ENCODE measurements at places on chromosomes 2 and 18.

- DNase-seq = no peak
Observed at GRCh38 chr2:117557626-117558025, 256.9 kb upstream of the DDX18 start.

- DNase-seq = peak; percentile 21
Observed at GRCh38 chr2:108377815-108378630, at the start of gene SULT1C4. Gene SULT1C4, plus strand, starts transcription at chr2:108377954. Its CDS starts 384 bp downstream, at chr2:108378338.

DNA sequence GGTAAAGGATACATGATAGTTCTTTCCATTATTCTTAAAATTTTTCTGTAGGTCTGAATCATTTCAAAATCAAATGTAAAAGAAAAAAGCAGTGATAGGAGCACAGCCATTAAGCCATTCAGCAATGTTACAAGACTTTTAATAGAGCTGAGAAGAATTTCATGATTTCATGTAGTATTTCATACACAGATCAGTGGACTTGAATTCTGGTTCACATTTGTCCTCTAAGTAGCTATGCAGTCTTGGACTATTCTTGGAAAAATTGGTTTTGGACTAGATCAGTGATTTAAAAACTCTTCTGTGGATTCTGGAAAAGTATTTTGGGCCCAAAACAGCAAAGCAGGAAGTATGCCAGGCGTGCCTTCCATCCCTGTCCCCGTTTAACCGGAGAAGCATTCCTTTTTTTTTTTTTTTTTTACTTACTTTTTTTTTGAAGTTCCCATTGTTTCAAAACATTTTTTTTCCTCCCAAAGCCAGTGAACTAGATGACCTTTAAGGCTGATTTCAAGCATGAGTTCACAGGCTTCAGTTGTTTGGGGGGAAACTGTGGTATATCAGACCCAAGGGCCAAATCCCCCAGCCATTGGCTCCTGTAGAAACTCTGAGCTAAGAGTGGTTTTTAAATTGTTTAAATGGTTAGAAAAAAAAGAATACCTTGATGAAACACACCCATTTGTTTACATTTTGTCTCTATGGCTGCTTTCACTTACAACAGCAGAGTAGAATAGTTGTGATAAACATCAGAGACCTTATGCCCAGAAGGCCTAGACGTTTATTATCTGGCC is 17.5 kb upstream of the POLI start:
- no peak for DNase-seq

DNA sequence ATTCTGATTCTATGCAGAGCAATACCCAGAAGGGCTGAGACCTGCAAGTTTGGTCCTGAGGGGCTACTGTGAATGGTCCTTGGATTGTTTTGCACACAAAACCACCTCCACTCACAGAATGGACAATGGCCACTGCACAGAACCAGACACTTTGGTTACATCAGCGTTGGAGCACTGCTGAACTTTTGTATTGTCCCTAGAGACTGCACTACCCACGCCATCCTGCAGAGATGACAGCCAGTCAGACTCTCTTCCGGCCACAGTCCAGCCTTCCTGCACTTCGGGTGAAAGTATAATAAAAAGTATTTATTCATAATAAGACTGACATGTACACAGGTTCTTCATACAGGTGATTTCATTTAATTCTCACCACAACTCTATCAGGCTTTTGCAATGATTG is 35.7 kb downstream of the CELF4 start:
- no peak for DNase-seq

- DNase-seq = no peak
Observed at GRCh38 chr2:71082402-71083252, 14.2 kb downstream of the NAGK start.

- no peak for DNase-seq
Observed at GRCh38 chr2:208182835-208183234, 7.0 kb downstream of the C2orf80 start.

DNA sequence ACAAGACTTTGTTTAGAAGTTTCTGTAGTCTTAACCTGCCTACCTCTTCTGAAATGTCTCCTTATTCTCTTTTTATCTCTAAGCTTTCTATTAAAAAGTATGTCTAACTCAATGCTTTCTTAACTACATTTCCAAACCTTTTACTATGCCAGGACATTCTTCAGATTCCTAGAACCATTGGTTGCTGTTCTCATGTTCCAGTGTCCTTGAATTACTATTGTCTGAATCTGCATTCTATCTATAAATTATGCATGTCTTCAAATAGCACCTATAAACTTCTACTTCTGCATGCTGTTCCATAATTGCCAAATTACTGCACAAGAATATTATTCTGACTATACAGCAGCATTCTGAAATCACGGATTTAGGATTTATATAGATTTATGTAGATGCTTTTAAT is 166.0 kb upstream of the VWC2L start:
- DNase-seq = no peak

DNA sequence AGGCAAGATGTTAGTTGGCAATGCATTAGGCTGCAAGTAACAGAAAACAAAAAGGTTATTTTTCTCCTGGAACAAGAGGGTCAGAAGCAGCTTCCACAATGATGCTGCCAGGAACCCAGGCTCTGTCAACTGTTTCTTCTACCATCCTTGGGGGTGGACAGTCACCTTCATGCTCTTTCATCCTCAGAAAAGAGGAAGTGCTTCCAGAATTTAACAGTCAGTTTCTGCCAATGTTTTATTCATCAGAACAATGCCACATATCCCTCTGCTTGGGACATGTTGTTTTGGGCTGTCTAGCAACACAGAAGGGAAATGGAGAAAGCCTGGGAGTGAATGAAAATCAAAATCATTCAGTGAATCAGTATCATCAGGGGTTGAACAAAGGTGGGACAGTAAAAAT is 7.1 kb downstream of the TMEM182 start:
- no peak for DNase-seq

GRCh38 chr2:168015274-168015953 is 232.0 kb downstream of the STK39 start:
- no peak for DNase-seq

Measured in NCI-H2227 treated with DMSO at 0.1 percent for 48 hours (cell line).